ENCODE measurements at places on chromosomes 4 and X.

GRCh38 chrX:111284631-111285293, 14.5 kb upstream of the CAPN6 start:
- no peak for DNase-seq

DNA sequence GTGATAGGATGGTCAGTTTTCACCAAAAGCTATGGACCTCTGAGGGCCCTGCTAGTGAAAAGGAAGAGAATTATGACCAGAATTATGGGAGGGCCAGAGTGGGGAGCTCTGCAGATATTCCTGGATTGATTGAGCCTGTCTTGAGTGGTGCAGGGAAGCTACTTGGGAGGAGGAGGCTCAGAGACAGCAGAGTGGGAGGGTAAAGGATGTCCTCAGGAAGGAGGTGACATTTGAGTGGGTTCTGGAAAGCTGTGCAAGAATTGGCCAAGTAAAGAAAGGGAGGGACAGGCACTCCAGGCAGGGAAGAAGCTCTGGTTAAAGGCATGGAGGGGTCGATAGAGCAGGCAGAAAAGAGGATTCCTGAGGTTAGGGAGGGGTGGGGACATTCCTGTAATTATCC, 24.1 kb downstream of the RNF4 start:
- DNase-seq: no peak

DNA sequence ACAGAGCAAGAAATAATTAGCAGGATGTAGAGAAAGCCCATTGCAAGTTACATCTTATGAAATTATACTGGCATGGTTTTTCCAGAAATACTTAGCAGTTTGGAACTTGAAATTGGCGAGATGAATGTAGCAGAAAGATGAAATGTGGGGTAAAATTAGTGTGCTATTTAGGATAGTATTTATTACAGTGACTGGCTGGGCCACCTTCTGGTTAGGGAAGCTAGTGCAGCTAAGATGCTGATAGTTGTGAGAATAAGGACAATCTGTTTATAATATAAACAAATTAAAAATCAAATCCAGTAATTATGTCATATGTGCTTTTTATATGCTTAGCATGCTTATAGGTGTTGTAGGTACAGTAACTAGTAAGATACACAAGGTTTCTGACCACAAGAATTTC, 74.8 kb downstream of the IL15 start:
- DNase-seq: no peak

GRCh38 chrX:130896026-130896425, 7.0 kb downstream of the ENOX2 start:
- DNase-seq: no peak

DNA sequence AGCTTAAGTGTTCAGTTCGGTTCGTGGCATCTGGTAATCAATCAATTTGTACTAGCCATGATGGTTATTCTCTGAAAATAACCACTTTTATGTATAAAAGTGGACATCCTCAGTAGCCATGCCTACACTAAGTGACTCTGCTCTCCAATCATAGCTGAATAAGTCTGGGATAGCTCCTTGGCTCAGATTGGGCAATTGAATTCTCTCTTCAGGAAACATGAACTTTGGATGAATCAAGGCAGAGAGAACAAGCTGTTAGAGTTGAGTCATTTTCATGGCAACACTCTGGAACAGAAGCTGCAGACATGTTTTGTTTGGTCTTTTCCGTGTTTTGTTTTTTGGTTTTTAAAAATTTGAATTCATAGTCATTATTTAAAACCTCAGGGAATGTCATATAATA, 66.8 kb upstream of the TMEM164 start:
- no peak for DNase-seq

DNA sequence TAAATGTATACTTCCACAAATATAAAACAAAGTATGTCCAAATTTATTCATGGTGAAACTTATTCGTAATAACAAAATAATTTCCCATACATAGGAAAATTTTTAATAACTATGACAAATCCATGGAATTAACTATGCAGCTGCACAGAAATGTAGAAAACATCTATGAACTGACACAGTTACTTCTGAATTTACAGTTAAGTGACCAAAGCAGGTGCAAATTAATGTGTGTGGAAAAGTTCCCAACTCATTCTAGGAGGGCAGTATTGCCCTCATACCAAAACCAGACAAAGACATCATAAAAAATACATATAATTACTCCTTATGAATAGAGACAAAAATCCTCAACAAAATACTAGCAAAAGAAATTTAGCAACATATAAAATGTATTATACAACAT, 12.5 kb downstream of the LDOC1 start:
- DNase-seq: no peak

DNA sequence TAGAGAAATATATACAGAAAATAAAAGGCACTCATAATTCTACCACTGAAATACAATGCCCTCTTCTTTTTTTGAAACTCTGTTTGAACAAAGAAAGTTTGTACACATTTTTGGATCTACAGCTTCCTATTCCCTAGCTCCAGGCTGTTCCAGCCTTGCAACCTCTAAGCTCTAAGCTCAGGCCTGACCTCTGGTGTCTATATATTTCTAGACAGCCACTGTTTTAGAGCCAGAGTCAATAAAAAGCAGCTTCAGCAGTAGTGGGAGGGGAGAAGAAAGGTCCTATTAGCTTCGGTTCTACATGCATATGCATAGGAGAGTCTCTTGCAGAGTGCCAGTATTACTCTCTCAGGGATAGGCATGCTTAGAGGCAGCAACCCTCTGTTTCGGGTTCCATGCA, 39.7 kb downstream of the CLDN2 start:
- no peak for DNase-seq

DNA sequence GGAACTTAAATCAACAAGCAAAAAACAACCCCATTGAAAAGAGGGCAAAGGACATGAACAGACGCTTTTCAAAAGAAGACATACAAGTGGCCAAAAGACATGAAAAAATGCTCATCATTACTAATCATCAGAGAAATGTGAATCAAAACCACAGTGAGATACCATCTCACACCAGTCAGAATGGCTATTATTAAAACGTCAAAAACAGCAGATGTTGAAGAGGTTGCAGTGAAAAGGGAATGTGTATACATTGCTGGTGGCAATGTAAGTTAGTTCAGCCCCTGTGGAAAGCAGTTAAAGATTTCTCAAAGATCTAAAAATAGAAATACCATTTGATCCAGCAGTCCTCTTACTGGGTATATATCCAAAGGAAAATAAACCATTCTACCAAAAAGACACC, 22.6 kb downstream of the RTL9 start:
- no peak for DNase-seq

GRCh38 chrX:6885909-6886308, 261.6 kb upstream of the STS start:
- DNase-seq: no peak

DNA sequence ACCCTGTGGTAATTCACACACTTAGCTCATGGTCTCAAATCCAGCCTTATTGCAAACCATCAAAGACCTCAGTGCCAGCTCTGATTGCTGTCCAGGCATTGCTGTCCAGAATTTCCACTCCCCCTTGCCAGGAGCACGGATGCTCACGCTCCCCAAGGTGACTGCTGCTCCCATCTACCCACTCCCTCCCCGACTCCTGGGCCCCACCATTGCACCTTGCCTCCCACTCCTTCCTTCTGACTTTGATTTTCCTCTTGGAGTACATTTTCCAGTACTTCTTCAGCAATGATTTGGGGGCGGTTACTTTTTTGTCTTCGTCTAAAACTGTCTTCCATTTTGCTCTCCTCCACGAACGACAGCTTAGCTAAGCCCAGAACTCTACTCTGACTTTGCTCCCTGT, 11.5 kb downstream of the ZFYVE28 start:
- no peak for DNase-seq

- DNase-seq: no peak
Measured at GRCh38 chr4:103719105-103719829, 518 bp downstream of the TACR3 start.

DNA sequence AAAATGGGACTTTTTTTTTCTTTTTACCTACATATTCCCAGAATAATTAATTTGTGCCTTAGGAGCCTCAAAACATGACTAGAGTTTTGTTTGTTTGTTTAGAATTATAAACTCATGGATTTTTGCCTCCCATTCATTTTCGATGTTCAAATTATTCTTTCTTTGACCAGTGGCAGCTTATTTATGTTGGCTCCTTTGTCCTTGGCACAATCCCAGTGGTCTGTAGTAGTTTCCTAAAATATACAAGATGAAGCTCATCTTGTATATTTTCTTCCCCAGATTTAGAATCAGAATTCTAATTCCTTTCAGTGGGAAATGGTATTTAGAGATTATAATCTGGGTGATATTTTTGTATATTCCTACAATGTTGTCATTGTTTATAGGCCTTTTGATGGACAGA, 27.2 kb downstream of the DCK start:
- DNase-seq: no peak

- DNase-seq: no peak
Measured at GRCh38 chrX:25941087-25941486, 197.1 kb upstream of the MAGEB18 start.

DNA sequence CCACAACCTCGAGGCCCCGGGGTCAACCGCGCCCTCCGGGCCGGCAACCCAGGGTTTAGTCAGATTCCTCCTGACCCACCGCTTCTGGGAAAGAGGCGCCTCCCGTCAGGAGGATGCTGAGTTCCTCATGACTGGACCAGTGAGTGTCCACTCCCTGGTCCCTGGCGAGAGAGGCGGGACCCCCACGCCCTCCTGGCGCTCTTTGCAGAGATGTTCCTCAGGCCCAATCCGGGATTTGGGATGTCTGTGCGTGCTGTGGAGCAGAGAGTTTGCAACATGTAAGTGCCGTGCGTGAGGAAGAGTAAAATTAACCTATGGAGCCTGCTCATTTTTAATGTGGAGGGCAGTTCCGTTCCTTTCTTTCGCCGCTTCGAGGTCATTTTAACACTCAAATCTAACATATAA, 824 bp upstream of the UGDH start:
- DNase-seq: no peak

GRCh38 chr4:168707205-168707604, 210.4 kb downstream of the PALLD start:
- DNase-seq: no peak

DNA sequence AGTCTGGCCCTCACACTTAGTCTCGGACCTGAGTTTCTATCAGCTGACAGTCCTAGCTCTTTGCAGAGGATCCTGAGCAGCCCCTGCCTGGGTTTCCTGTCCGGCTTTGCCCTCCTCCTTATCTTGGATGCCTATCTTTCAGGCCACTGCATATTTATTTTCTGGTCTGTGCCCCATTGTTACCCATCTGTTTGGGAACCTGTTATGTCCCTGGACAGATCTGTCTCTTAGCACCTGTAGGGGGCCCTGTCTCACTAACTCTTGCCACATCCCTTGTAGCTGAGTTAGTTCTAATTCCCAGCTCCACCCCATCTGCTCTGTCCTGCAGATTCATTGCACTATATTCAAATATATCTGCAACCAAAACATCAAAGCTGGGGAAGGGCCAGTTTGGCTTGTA, 514.9 kb upstream of the LCORL start:
- no peak for DNase-seq

GRCh38 chr4:7932287-7932686, 7.4 kb downstream of the AFAP1 start:
- DNase-seq: no peak

GRCh38 chrX:71198066-71198465, 25.0 kb upstream of the GJB1 start:
- peak; percentile 48 for DNase-seq

DNA sequence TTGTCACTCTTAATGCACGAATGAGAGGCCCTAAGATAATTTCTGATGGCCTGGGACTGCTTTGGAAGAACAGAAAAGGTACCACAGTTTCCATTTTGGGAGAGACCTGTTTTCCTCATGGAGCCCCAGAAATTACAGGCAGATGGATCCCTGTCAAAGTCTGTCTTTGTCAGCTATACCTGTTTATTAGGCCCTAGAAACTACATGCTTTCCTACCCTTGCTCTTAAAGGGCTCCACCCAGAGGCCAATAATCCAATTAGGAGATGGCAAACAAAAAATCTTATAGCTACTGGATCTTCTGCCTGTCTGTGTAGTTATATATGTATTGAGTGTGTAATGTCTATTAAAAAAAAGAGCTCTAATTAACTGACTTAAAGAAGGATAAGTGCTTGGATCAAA, 141.3 kb downstream of the NR3C2 start:
- no peak for DNase-seq

GRCh38 chr4:34181311-34181841, 2062.9 kb downstream of the ARAP2 start:
- no peak for DNase-seq

- no peak for DNase-seq
Measured at GRCh38 chr4:8643441-8643840, 50.9 kb downstream of the CPZ start.

DNA sequence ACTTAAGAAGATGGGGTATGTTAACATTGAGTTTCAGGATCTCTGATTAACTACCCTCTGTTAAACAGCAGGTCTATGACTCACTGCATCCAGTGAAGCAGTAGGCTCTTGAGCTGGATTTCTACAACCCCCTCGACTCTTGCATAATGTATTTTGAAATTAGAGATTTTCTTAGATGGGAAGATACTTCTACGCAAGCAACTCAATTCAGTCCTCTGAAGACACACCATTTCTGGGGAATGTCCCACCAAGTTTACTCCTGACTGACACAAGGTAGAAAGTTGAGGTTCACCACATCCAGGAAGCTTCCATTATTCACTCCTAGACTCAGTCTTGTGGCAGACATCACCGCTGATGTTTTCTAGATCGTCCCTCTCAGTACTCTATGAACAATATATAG, 12.9 kb downstream of the PALLD start:
- DNase-seq: peak; percentile 73

GRCh38 chr4:186472948-186473347, 82.4 kb downstream of the MTNR1A start:
- DNase-seq: no peak

DNA sequence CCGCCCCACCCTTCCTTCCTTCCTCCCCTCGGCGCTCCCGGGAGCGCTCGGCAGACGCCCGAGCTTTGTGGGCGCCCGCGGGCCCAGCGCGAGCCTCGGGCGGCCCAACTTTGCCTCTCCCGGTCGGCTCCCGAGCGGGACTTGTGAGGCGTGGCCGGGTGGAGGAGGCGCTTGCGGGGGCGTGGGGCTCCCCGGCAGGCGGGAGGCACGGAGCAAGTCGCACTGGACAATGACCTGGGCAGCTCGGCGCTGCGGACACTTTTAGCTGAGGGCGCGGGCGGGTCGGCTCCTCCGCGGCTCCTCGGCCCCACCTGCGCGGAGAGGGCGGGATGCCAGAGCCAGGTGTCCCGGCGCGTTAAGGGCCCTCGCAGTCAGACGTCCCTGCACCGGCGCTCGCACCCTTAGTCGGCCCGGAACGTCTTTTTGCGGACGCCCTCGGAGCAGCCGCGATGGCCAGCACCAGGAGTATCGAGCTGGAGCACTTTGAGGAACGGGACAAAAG, 385 bp downstream of the DCLK2 start:
- DNase-seq: no peak
